ENCODE measurements at places on chromosomes 4 and X. TPM values are rescaled to one million over a fixed set of nuclear protein-coding genes. Genes with fewer than 3 reads are reported as not detected.

CLNK gene
- not detected for total RNA-seq

TRMT2B gene
- total RNA-seq = 14.3 TPM

DNA sequence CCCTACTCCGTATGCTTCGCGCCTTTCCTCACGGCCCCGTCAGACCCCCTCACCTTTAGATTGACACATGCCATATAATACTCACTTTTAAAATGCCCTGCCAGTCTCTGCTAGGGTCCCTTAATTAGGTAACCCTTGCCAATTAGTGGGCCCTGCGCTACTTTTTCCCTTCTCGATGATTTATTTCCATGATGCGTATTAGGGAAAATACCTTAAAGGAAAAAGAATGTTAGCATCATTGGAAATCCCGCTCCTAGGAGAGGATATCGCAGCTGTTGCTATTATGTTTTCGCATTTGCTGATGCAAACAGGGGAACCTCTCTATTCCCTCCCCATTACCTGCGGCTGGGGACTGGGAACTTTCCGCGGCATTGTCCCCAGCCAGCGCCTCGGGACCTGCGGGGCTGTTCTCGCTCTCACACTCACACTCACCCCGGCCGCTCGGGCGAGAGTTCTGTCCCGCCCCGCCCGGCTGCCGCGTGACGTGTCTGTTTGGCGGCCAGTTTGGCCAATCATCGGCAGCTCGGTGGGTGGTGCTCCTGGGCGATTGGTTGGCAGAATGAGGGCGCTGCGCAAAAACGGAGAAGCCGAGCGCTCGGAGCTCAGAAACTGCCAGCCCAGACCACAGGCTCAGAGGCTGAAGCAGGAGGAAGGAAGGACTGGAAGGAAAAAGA, at the start of gene PCDH10:
TSS of gene PCDH10 (plus strand) at position 605 of the 674 bp plus-strand sequence. CDS start 847 bp downstream, outside the sequence.
- peak; percentile 79 for DNase-seq

DNA sequence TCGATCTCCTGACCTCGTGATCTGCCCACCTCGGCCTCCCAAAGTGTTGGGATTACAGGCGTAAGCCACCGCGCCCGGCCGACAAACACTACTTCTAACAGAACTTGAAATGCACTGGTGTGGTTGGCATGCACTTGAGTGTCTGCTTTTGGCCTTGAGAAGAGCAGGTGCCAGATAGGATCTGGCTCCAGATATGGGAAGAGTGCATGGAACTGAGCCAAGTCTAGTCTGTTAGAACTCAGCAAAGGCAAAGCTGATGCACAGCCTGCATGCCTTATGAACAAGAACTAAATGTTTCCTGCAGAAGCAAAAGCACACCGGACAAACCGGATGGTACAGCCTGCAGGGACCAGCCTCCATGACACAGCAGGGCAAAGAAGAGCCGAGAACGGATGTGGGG, 35.1 kb upstream of the TBL1X start:
- no peak for DNase-seq

GRCh38 chr4:7686070-7686870, 251.5 kb upstream of the PSAPL1 start:
- DNase-seq = no peak

DNA sequence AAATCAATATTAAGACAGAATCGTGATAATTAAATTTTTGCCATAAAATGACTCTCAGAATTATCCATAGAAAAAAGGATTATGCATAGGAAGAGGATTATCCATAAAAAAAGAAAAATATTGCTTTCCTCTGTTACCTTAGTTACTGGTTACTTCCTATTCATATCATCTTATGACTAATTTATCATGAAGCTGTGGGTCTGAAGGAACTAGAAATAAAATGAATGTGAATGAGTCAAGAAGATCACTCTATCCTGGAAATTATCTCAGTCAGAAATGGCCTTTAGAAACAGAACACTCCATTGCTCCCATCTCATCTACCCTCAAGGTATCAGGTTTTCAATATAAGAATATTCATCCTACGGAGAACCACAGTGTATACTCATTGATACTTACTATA, 19.4 kb downstream of the RPS6KA6 start:
- DNase-seq = no peak

DNA sequence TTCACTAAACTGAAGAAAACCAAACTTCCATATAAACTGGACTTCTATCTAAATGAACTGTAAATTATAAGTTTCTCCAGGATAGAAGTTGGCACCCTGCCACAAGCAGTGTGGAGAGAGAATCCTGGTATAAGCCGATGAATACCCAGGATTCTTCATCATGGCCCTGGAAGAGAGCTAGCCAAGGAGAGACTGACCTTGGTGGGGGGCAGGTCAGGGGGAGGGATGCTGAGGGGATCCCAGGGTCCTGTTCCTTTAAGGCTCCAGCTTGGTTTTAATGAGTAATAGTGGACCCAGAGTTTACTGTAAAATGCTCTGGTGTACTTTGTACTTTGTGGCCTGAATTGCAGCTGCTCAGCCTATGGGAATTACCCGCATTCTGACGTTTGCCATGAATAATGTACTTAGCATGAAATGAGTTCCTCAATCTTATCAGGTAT, 16.9 kb downstream of the RASSF6 start:
- DNase-seq = no peak

DNA sequence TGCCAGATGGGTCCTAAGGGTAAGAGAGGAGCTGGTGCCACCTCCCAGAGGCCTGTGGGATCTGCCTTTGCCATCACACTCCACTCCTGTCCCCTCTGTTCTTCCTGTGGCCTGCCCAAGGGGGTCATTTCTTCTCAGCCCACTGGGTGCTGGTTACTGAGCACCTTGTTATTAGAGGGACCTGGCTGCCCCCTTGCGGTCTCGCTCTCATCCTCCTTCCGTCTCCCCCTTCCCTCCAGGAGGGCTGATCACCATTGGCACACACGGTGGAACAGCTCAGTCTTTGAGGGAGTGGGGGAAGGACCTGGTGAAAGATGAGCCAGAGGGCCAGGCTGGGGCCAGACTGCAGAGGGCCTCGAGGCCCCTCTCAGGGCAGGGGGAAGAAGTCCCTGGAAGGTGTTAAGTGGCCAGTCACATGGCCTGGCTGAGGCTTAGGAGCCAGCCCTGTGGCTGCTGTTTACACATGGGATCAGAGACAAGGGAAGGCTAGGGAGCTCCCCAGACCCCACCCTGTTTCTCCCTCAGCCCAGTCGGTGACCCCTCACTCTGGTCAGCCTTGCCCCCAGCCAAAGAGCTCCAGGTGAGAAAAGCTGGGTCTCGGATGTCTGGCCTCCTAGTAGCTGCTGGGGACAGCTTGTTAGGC, 68.1 kb downstream of the MTMR1 start:
- no peak for DNase-seq

DNA sequence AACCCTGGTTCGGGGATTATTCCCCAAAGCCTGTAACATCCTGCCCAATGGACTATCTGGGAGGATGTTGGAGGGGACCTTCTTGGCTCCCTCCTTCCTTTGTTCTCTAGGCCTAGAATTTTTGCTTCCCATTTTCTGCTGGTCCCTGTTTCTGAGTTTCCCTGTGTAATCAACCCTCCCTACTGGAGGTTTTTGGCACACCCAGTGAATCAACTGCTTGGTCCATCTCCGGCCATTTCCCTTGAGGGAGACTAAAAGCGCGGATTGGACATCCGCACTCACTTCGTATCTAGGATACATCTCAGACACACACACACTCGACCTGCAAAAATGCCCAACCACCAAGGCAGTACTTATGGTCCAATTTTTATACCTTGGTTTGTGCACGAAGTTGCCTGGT, 108.2 kb upstream of the MAGEE2 start:
- no peak for DNase-seq

DNA sequence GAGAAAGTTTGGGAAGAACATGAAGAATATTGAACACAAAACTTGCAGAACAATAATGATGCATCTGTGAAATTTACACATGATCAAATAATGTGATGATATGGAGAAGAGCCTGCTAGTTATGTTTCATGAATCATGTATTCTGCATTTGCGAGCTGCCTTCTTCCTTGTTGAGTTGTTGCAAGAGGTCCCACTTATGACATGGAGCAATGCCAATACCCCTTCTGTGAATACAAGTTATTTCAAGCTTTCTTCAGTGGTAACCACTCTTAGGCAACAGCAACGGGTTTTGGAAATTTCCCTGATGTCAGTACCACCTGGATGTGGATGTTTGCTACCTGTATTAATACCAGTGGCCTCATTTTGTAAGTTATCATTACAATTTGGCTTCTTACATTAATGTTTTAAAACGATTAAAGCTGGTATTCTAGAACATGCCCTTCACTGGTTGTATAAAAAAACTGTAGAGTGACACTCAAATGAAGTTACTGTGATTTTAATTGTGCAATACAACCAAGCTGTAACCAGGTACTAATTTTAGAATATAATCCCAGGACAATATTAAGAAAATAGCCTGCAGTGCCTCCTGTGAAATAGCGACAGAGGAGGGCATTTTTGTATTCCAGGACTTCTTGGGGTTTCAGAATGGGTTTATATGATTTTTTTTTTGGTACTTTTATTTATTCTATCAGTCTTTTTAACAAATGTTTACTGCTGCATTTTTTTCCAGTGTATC, 25.3 kb downstream of the IQCM start:
- no peak for DNase-seq

DNA sequence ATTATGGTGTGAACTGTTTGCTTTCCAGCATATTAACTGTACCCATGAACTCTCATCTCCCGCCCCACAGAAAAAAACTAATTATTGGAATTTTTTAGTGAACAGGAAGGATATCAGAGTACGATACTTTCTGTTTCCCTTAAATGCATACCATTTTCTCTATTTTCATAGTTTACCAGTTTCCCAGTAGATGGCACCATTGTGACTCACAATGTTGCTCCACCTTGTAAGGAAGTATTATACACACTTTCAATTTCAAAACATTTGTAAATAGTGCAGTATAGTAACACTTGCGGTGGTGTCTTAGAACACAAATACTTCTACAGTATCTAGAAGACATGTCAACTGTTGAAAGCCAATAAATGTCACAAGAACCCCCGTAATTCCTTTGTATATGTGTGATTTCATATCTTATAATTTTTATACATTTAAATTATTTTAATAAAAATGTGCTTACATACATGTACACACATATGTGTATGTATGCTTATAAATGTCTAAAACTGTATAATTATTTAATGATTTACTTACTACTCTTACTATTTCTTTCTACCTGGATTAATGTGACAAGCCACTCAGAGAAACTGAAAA, 167.3 kb downstream of the SLIT2 start:
- DNase-seq = no peak

DNA sequence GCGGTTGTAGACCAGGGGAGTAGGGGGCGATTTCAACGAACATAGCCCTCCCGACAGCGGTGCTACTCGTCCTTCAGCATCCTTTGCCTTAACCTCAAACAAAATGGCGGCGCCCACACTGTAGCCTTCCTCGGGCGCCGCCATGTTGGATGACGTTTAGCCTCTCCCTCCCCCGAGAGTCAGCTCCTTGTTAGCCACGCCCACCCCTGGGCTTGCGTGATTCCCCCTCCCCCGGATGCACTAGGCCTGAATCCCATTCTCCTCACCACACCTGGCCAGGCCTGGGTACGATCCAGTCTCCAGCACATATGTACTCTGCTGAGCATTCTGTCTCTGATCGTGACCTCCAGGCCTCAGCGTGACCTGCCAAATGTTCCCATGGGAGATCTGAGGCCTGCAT, 49.0 kb upstream of the ZNF157 start:
- peak; percentile 15 for DNase-seq

DCAF12L2 gene
- not detected for total RNA-seq

DNA sequence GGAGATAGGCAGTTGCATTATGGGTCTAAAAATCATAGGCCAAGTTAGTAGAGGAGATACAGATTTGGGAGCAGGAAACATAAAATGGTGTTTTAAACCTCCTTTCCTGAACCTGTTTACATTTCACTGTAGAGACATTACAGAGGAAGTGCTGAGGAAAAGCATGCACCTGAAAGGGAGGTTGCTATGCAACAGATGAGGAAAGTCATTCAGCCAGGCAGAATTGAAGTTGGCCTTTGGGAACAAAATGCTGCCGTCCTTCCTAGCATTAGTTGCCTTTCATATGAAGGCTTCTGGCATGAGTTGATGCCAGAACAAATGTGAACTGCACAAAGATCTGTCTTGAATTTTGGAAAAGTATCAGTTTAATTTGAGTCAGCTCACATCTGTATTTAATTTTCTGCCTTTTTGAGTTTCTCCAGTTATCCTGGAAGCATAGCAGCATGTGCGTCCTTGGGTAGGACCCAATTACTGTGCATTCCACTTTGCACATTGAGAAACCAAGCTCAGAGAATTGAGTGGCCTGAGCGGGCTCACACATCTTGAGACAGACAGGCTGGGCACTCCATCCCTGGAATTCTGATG, 38.2 kb downstream of the MAGED1 start:
- peak; percentile 16 for DNase-seq

DNA sequence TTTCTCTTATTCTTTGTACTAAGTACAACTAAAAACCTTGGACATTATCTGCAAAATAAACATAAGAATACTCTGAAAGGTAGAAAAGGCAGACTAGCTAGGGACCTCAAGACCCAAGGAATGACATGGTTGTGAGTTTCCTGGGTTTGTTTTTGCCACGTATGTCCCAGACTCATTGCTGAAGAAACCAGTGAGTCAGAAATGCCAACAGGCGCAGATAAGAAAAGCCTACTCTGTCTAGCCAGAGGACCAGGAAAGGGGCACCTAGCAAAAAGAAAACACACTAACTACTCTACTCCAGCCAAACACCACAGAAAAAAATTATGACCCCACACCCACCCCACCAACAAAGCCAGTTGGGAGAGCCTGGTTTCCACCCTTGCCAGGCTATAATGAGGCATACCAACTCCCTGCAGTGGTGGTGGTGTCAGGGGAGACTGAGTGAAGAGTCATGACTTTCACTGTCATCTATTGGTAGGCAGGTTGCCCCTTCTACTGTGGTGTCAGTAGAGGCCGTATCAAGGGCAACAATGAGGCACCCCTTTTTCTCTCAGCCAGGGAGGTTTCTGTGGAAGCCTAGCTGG, 10.9 kb downstream of the MTMR1 start:
- DNase-seq = no peak

DNA sequence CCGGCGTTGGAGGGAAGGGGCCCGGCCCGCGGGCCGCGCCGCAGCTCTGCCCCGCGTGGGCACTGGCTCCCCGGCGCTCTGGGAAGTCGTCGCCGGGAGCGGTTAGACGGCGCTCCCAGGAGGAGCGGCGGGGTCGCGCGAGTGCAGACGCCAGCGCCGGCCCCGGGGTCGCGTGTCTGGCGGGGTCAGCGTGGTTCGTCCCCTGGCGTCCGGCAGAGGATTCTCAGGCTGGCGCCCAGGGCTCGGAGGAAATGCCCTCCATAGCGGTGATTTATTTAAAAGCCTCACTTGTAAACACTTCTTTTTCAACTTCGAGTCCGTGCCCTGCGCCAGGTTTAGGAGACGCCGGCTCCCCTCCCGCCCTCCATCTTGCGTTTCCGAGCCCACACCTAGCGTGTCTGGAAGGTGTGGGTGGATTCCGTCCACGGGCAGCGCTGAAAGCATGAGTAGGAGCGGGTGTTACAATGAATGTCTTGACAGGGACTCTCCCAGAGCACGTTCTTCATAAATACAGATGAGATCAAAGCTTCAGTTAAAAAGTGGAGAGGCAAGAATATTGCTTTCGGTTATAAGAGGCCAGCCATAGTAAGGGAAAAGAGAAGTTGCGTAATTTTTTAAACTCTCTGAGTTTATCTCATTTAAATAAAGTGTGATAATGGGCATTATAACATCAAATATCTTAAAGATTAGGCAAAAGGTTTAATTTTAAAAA, 692 bp downstream of the FAM241A start:
- no peak for DNase-seq
